Thoracic aorta (tissue), 2 donors: ENCODE measurements at places on chromosomes 4 and X. TPM values are rescaled to one million over a fixed set of nuclear protein-coding genes. Genes with fewer than 3 reads are reported as not detected.

- no peak for DNase-seq
Observed at GRCh38 chrX:55919367-55920221, 202.0 kb downstream of the RRAGB start.

DNA sequence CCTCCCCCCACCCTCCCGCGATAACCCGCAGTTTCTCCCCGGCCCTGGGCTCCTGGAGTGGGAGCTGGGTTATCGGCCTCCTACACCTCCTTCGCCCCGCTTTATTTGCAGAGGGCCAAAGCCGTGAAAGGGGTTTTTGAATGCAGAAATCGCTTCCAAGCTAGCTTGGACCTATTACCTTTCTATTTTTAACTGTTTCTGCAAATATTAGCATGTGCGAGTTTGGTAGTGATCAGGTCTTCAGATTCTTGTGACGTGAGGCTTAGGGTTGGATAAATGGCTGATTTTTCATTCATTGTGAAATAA is 1.3 kb downstream of the USP9X start:
- no peak for DNase-seq

Gene LIAS
- total RNA-seq, result 9.2 TPM

- no peak for DNase-seq
Observed at GRCh38 chrX:43000121-43000520, 222.2 kb upstream of the PPP1R2C start.

GRCh38 chr4:154612472-154613414 is at the start of gene FGG:
TSS of gene FGG (minus strand) at chr4:154612656. CDS start at chr4:154612609, 47 bp downstream.
- no peak for DNase-seq

DNA sequence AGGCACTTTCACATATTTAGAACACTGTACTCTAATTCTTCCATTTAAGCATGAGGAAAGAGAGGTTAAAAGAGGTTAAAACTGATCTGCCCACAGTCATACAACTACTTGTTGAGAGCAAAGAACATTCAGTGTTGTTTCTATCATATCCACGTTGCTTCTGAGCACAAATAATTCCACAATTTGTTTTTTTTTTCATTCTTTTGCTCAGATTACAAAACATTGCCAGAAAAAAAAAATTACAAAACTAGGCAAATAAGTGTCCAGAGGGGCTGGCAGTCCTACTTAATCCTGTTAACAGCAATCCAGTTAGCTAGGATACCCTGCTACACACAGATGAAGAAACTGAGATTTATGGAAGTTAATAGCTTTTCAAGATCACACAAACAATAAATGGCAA is 6.3 kb upstream of the USP53 start:
- DNase-seq, result no peak

DNA sequence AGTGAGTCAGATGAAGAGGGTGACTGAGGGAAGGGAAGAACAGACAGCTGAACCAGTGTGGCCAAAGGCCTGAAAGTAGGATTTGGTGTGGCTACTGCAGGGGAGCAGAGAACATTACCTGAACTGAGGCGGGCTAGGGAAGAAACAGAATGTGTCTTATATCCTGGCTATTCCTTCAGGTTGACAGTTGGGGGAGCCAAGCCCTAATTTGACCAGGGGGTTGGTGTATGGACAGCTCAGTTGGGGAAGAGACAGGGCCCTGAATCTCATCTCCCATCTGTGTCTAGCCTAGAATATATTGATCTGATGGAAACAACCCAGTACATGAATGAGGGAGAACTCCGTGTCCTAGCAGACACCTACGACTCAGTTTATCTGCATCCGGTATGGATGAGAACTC is 4.2 kb downstream of the HDAC6 start:
- no peak for DNase-seq

GRCh38 chr4:126895988-126896570 is 736.7 kb upstream of the INTU start:
- DNase-seq, result no peak
